ENCODE measurements at places on chromosomes 7 and 10.

- no peak for DNase-seq
These were observed 131.0 kb downstream of the KAT6B start for GRCh38 chr10:74957285-74957961.

- DNase-seq, result no peak
These were observed 317.2 kb downstream of the GPR158 start for GRCh38 chr10:25492040-25492439.

GRCh38 chr7:2093843-2094220, 138.9 kb downstream of the MAD1L1 start:
- no peak for DNase-seq

GRCh38 chr7:96508371-96508770, 186.5 kb upstream of the SLC25A13 start:
- no peak for DNase-seq

- DNase-seq, result no peak
These were observed 134.9 kb downstream of the BICC1 start for GRCh38 chr10:58647376-58648112.

DNA sequence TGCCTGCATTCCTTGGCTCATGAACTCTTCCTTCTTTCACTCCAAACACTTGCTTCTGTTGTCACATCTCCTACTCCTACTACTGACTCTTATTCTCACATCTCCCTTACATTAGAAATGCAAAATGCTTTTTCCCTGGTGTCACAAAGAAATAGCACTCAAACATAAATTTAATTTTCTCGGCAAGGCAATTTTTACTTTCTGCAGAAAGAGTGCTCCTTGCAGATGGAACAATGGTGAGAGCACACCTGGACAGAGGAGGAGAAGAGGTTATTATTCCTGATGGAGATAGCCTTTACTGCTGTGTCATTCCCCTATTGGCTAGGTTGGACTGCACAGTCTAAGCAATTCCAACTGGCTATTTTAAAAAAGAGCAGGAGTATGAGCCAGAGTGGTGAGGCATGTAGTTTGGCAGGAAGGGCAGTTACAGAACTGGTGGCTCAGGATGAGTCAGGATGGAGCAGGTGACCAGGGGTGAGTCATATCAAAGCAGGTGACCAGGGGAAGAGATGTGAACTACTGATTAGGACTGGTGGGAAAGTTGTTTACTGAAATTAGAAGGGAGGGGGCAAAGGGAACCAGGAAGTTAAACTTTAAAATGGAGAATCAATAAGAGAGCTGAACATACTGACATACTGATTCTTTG, 52.9 kb downstream of the CYP2C9 start:
- DNase-seq, result no peak

GRCh38 chr10:116699049-116699448, 43.3 kb downstream of the HSPA12A start:
- DNase-seq, result no peak

DNA sequence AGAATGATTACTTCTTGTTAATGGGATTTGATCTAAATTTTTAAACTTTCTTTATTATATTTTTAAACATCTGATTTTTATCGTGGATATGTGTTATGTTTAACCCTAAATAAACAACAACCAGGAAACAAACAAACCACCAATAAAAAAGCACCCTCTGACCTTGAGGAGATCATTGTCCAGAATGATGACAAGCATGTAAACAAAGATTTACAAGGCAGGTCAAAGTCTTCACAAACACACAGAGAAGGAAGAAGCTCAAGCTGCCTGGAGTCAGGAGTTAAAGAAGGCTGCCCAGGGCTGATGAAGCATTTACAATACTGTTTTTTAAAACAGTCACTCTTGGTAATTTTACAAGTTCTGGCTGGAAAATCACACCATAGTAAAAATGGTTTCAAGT, 31.0 kb upstream of the EGFR start:
- no peak for DNase-seq

DNA sequence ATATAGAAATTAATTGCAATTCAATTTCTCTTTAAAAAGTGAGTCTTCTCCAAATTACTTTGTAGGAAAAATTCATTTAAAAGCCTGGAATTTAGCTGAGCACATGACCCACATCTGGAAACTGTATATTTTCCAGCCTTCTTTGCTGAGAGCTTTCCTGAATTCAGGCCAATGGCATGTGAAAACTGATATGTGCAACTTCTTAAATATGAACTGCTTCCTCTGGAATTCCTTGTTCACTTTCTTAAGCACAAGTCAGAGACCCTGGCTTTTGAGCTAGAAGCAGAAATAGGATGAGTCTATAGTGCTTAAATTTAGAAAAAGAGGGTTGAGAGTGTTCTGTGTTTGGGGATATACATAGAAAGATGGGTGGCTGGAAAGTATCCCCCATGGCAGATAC, 365.1 kb upstream of the MTPN start:
- no peak for DNase-seq

DNA sequence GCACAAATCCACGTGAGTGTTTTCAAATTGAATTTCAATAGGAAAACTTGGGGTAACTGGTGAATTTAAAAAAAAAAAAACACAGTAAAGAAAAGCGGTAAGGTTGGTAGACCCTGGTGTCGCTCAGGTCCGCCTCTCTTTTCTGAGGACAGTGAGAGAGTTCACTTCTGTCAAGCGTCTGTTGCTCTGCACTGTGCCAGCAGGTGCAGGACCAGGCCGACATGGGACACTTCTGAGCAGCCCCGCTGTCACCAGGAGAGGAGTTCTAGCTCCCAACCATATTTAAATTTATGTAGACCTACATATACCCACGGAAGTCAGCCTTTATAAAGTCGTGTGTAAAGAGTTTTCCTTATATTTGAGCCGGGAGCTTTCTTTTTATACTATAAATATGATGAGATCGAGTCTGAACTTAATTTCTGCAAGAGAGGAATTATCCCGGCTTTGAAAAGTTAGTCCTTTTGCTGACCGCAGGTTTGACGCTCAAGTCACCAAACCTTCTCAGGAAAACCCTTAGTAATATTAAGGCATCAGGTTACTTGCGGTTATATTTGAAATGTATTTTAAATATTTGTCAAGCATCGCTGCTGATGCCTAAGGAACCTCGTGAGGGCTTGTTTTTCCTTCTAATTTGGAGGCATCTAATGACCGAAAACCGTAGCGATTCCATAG, 531 bp downstream of the IKZF1 start:
- no peak for DNase-seq

GRCh38 chr7:3243256-3243655, 57.8 kb upstream of the SDK1 start:
- no peak for DNase-seq

GRCh38 chr10:47452495-47453140, 31.3 kb downstream of the ANXA8 start:
- no peak for DNase-seq

- no peak for DNase-seq
These were observed 622 bp upstream of the COL1A2 start for GRCh38 chr7:94394109-94394436.

DNA sequence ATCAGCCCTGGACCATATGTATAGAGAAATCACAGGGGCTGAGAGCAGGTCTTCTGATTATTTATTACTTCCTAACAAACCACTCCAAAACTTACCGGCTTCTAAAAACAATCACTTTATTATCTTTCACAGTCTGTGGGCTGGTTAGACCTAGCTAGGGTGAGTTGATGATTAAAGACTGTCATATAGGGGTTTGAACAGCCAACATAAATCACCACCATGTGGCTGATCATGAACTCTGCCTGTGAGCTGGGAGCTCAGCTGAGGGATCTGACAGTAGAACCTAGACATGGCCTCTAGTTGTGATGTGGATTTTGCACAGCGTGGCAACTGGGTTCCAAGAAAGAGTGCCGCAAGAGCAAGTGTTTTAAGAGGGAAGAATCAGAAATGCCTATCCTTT, 305.4 kb downstream of the CSTF2T start:
- DNase-seq, result no peak

DNA sequence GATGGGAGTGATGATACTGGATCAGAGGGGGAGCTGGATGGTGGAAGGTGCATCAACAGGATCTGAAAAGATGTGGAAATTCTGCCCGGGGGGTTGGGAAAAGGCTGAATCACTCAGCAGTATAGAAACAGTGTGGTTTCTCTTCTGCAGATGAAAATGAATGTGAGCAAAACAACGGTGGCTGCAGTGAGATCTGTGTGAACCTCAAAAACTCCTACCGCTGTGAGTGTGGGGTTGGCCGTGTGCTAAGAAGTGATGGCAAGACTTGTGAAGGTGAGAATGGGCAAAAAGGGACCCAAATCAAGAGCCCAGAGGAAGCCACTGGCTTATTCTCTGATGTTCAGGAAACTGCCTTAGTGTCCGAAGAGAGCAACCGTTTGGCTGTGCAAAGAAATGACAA, 12.9 kb downstream of the OIT3 start:
- DNase-seq, result no peak

DNA sequence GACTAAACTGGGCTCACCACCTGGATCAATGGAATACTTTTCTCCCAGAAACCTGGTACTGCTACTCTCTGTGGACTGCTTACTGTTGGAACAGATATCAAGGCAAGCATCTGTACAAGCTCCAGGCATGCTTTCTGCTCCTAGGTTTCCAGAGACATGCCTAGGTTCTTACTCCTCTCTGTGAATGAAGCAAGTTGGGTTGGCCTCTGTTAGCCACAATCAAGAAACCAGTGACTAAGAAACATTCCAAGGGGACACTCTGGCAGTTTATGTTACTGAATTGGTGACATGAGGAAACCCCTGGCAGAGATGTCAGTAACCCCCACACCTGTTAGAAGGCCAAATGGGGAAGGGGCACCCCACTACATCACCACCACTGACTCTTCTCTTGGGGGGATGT, 121.9 kb downstream of the GFRA1 start:
- no peak for DNase-seq

GRCh38 chr10:49688261-49688846, 8.9 kb downstream of the C10orf53 start:
- no peak for DNase-seq

DNA sequence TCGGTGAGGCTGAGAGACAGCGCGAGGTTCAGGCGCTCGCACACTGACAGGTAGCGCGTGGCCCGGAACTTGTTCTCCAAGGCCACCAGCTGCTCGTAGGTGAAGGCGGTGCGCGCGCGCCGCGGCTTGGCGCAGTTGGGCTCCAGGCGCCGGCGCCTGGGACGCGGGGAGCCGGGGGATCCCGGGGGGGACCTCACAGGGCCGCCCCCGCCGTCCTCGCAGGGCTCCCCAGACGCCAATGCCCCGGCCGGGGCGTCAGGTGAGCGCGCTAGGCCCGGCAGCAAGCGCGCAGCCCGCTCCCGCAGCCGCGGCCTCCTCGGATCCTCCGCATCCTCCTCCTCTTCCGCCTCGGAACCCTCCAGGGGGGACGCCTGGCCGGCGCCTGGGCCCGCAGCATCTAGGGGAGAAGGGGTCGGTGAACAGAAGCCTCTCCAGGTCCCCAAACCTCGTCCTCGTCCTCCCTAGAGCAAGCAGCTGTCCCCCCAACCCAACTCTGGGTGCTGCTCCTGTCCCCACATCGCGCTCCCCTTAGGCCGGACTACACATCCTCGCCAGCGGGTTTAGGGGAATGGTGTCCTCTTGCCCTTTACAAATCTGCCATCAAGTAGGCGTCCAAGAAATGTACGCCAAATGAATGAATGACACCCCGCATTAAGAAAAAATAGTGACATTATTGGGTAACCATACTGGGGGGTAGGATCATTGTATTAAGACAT, 1.9 kb downstream of the NKX1-2 start:
- DNase-seq, result no peak

DNA sequence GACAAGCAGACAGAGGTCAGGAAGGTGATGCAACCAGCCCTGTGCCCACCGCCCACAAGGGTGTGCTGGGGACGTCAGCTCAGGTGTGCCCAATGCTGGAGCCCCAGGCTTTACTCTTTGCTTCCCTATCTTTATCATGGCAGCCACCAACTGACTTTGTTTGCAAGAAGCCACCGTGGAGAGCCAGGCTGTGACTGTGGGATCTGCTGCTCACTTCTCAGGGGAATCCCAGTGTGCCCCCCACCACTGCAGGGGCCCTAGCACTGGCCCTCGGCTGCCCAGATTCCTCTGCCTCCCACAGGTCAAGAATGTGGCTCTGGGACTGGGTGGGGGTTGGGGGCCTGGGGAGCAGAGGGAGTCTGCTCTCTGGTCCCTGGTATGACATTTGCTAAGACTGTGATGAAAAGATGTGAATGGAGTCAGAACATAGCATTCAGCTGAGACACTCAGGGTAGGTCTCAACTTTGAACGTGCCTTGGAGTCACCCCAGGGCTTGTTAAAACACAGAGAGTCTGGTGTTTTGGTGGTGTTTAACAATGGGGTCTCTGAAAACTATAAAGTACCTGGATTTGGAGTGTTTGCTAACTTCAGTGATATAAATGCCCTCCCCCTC, 47.3 kb downstream of the ARHGAP22 start:
- DNase-seq, result no peak

DNA sequence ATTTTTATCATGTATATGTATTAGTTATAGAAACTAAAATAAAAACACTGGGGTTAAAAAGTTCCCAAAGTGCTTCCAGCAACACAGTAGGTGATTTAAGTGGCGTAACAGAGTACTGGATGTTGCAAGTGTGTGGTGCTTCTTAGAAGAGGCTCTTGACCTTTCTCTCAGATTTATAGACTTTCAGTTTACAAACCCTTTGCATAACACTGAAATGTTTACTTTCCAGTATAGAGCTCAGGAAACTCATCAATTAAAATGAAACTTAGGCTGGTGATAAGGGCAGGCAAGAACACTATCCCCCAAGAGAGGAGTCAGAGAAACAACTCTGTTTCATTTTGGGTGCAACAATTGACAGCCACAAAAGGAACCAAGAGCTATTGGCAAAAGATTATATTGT, 27.5 kb upstream of the SMC3 start:
- DNase-seq, result no peak

GRCh38 chr7:2812831-2813230, 31.3 kb downstream of the GNA12 start:
- no peak for DNase-seq

- DNase-seq, result no peak
These were observed 10.3 kb upstream of the PAPOLB start for GRCh38 chr7:4871930-4872675.

DNA sequence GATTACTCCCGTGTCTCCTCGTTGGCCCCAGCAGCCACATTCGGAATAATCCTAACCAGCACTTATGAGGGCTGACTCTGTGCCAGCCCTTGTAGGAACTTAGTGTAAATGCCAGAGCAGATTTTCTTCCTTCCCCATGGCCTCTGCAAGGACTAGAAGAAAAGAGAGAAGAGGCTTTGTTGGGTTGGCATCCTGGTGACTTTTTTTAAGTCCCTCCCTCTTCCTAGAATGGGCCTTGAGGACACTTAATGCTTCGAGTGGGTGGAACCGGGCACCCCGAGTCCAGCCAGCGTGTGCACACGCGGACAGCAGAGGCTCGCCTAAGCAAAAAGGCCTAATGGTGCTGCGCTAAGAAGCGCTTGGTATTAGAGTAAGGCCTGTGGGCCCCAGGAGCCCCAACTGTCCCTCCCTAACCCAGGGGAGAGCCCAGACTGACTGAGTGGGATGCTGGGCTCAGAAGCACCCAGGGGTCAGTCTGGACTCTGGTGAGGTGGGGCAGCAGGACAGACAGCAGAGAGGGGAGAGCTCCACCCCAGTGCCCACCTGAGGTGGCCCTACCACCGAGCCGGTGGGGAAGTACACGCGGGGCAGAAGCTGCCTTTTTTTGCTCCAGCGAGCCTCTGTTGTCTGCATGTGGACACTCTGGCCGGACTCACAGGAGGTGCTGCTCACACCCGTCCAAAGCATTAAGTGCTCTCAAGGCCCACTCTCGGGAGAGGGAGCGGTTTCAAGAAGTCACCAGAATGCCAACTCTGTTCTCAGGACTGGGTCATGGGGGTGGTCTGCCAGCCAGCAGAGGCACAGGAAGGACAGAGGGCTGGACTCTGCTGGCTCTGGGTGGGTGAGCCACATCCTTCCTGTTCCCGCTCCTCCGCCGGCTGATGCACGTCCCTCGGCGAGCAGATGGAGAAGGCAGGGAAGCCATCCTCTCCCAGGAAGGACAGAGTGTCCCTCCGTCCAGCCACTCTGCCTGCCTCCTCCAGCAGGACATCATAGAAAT, 12.5 kb downstream of the ITPRIP start:
- no peak for DNase-seq
